ENCODE measurements at places on chromosomes 13 and 19. TPM values are rescaled to one million over a fixed set of nuclear protein-coding genes. Genes with fewer than 3 reads are reported as not detected.

- DNase-seq, result no peak
These were observed 8.2 kb downstream of the FXYD5 start for GRCh38 chr19:35162471-35163326.

Gene SCEL
- polyA plus RNA-seq, result not detected

Gene OLFM4
- not detected for polyA plus RNA-seq

GRCh38 chr13:40123962-40124632, 468.6 kb downstream of the COG6 start:
- no peak for DNase-seq

Gene C5AR1
- polyA plus RNA-seq, result not detected

DNA sequence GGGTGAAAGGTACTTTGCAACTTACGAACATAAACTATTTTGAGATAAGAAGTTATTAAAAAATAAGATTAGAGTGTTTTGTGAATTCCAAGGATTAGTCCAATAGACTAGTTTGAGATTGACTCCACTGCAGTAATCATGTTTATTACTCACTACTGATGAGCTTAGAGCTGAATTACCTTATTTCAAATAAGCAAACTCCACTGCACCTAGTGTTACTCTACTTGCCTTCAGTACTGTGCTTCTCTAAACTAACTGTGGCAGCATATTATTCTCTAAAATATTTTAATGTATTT, 111.7 kb downstream of the MIPEP start:
- no peak for DNase-seq

Gene ICAM5
- polyA plus RNA-seq, result not detected

Gene CRX
- polyA plus RNA-seq, result not detected

GRCh38 chr13:108305655-108306054, 36.1 kb downstream of the TNFSF13B start:
- DNase-seq, result no peak

Gene OR10H1
- not detected for polyA plus RNA-seq

Gene ZNF98
- not detected for polyA plus RNA-seq

- DNase-seq, result no peak
These were observed 3.1 kb downstream of the ZNF428 start for GRCh38 chr19:43616306-43616705.

DNA sequence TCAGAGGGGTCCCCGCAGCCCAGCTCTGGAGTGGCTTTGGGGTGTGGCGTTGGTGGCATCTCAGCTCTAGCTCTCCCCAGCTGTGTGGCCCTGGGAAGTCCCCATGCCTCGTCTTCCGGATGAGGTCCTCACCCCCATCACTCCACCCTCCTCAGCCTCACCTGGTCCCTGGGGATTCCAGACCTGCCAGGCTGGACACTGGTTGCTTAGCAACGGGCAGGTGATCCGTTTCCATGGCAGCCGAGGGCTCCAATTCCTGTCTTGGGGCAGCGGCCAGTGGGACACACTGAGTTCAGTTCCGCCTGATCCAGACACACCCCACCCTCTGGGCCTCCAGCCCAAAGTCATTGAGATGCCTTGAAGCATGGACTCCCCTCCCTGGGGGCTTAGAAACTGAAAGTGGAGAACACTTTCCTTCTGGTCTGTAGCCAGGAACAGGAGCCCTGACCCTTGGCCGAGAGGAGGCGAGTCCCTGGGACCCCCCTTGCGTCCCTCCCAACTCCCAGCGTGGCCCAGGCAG, 7.7 kb upstream of the MISP start:
- no peak for DNase-seq

GRCh38 chr19:40561947-40562346, 14.7 kb upstream of the SHKBP1 start:
- no peak for DNase-seq

- no peak for DNase-seq
These were observed 180.5 kb downstream of the COL4A1 start for GRCh38 chr13:110126391-110126961.

- DNase-seq, result no peak
These were observed 59.2 kb downstream of the STK24 start for GRCh38 chr13:98517576-98518310.

DNA sequence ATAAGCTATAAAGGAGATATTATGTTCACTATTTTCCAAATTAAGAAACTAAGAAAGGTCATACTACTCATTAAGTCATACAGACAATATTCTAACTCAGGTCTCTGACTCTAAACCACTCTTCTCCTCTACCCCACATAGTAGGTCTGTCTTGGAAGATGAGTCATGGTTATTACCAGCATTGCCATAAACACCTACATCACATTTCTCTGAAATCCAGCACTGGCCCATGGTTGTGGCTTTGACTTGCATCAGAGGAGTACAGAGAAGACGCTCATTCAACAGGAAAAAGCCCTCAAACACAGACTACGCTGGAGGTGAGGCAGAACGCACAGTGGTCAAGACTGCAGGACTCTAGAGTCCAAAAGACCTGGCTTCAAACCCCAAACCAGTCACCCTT, 476.8 kb downstream of the COG6 start:
- no peak for DNase-seq

GRCh38 chr19:55304279-55304978, 20.6 kb downstream of the BRSK1 start:
- DNase-seq, result no peak

Gene TEX26
- polyA plus RNA-seq, result not detected

Gene FBN3
- polyA plus RNA-seq, result not detected

Gene ENOX1
- polyA plus RNA-seq, result not detected

DNA sequence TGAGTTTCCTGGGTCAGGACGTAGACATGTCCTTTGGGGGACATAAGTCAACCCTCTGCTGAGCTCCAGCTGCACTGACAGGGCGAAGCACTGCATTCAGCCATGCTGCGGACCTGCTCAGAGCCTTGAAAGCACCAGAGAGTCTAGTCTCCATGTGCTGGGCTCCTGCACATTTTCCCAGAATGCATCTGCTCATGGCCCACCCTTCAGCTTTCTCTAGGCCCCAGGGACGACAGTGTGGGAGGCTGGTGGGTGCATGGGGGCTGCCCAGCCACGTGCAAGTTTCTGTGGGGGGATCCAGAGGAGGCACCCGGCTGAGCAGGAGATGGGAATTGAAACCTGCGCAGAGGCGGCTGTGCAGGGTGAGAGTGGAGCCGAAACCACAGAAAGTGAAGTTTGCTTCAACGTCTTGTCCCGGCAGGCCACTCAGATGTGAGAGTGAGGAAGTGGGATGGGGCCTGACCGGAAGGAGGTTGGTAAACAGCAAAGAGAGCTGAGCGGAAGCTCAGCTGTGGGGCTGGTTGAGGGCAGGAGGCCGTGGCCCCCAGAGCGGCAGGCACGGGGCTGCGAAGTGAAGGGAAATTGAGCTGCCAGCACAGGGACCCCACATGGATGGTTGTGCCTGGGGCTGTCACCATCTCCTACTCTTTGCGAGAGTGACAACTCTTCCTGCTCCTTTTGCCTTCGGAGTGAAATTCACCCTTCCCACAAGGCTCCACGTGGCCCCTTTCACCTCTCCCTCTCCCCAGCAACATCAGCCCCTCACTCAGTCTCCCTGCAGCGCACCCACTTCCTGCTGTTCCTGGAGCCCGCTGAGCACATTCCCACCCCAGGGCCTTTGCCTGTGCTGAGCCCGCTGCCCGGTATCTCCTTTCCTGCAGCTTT, 11.8 kb downstream of the PGLS start:
- DNase-seq, result peak; percentile 71

Gene CTXN1
- not detected for polyA plus RNA-seq

Gene KLK4
- not detected for polyA plus RNA-seq

GRCh38 chr13:30479154-30479882, 13.6 kb upstream of the HMGB1 start:
- no peak for DNase-seq

DNA sequence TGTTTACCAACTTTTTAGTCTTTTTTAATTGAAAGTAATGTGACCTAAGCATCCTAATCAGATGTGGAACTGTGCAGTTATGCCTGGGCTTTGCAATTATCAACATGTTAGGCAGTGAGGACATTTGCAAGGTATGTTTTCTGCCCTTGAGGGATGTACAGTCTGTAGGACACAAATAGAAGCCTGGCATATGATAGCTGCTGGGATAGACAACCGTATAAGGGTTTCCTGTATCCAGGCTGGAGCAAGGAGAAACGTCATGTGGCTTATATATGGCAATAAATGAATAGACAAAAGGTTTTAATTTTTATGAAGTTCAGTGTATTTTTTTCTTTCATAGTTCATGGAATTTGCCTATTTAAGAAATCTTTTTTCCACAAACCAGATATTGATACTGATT, 2.0 kb upstream of the VPS36 start:
- no peak for DNase-seq

Gene THSD8
- polyA plus RNA-seq, result 4.5 TPM

- no peak for DNase-seq
These were observed 180.7 kb downstream of the MTUS2 start for GRCh38 chr13:29000826-29001225.

DNA sequence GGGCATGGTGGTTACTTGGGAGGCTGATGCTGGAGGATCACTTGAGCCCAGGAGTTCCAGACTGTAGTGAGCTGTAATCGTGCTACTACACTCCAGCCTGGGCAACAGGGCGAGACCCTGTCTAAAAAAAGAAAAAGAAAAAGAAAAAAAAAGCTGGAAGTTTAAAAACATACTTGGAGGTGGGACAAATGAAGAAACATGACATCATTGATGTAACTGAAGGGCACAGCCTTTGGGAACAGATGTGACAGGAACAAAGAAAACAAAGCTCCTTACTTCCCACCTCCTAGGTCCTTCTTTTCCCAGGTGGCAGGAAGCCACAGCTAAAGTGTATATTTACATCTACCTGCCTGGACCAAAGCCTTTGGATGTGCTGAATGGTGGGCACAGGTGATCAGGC, 1.9 kb downstream of the PEX11G start:
- no peak for DNase-seq

GRCh38 chr13:76129305-76130000, 493.3 kb downstream of the LMO7 start:
- no peak for DNase-seq

- no peak for DNase-seq
These were observed 9.5 kb downstream of the HOMER3 start for GRCh38 chr19:18931316-18932162.

Gene PDX1
- polyA plus RNA-seq, result not detected

DNA sequence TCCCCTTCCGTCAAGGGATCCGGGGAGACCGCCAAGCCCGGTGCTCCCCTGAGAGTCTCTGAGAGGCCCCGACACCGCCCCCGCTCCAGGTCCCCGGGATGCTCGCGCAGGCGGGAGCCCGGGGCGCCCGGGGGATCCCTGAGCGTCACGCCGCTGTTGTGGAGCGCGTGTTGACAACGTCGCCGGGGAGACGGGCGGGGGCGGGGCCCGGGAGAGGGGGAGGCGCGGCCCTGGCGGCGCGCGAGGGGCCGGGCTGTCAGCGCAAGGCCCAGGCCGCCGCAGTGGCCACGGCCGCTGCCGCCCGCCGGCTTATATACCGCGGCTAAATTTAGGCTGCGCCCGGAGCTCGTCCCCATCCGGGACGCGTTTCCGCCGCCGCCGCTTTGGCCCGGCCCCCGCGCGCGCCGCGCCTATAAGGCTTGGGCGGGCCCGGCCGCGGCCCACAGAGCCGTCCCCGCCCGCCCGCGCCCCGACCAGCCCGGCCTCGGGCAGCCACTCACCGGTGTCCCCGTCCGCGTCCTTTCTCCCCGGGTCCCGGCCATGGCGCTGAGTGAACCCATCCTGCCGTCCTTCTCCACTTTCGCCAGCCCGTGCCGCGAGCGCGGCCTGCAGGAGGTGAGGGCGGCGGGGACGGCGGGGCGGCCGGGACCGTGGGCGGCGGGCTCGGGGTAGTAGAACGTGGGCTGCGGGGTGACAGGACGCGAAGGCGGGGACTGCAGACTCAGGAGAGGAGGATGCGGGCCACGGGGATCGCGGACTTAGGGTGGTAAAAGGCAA, at the start of gene KLF2:
Gene KLF2 (plus strand): TSS at position 443 of the 777 bp plus-strand sequence. CDS start 98 bp downstream, at position 541.
- peak; percentile 98 for DNase-seq

DNA sequence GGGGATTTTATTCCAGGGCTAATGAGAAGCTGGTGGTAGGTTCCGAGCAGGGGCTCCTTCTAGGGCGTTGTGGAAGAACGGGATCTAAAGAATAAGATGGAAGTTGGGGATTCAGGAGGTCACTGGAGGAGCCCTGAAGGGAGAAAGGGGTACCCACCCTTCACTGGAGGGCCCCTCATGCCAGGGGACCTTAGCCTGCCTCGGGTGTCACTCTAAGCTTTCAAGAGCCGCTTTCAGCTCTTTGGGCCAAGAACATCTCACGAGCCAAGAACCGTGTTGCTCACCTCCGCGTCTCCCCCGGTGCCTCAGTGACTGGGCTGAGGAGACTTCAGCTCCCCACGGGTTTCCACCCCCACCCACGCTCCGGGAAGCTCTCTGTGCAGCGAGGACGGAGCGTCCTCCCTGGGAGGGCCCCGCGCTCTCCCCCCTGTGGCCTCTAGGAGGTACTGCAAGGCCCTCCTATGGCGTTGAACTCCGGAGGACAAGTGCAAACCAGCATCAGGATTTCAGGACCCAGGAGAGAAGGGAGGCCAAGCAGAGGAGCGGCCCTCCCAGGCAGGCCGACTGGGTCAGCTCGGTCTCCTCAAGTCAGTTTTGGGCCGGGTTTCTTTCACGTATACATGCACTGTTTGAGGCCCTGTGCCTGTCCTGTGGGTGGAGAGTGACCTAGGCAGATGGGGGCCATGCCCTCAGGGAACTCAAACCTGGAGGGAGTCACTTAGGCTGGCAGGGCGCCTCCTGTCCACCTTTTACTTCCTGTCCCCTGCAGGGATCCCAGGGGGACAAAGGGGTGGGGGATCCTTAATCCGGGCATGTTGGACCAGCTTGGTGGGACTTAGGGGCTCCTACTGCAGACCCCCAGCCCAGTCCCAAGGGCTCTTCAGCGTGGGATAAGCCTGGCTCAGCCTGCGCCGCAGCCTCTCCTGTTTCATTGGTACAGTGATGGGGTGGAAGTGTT, 5.1 kb upstream of the KRTDAP start:
- DNase-seq, result peak; percentile 59

Gene DENND1C
- 32.9 TPM for polyA plus RNA-seq

GRCh38 chr19:10625003-10625761, at the start of gene SLC44A2:
SLC44A2 (plus strand) TSS chr19:10625553; CDS start chr19:10625634, 81 bp downstream.
- DNase-seq, result no peak

Gene S1PR4
- 238 TPM for polyA plus RNA-seq

GRCh38 chr13:76132532-76132931, 496.4 kb downstream of the LMO7 start:
- DNase-seq, result no peak

Gene CCDC169
- not detected for polyA plus RNA-seq

DNA sequence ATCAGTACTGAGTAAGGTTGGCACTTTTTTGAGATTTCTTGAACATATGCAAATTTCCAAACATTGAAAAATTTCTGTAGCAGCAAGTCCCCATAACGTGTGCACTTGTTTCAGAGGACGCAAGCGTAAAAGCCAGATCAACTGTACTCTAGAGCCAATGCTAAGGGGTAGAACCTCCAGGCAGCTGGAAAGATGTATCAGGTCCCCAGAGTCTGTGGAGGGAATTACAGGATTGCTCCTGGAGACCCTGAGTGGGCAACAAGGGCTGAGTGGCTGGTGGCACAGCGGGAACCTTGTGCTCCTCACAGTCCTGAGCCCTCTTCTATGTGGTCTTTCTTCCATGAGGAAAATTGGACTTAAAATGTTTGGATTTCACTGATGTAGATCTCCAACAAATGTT, 53.9 kb upstream of the AMER2 start:
- DNase-seq, result no peak

- no peak for DNase-seq
These were observed 66.9 kb downstream of the NHLRC3 start for GRCh38 chr13:39105110-39105509.

Gene OLFM2
- polyA plus RNA-seq, result 1.9 TPM

Gene OVOL3
- not detected for polyA plus RNA-seq
